ENCODE measurements at places on chromosomes 2 and 18.

DNA sequence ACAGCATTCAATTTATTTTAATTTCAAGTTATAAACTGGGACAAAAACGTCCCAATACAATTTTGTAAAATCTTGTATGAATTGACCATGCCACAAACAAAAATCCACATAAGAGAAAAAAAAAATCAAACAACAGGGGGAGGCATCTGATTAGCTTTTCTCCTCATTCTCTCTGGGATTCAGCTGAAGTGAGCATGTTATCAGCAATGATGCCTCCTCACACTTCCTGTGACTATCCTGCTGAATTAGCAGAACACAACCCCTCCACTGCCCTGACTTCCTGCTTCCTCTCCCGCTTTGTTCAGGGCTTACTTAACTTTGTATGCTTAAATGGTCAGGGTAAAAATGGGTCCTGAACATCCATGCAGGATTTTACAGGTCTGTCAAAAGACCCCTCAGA is 132.2 kb upstream of the ITGB6 start:
- DNase-seq: no peak

- DNase-seq: no peak
These were observed 104.6 kb downstream of the UNC80 start for GRCh38 chr2:209876211-209876610.

DNA sequence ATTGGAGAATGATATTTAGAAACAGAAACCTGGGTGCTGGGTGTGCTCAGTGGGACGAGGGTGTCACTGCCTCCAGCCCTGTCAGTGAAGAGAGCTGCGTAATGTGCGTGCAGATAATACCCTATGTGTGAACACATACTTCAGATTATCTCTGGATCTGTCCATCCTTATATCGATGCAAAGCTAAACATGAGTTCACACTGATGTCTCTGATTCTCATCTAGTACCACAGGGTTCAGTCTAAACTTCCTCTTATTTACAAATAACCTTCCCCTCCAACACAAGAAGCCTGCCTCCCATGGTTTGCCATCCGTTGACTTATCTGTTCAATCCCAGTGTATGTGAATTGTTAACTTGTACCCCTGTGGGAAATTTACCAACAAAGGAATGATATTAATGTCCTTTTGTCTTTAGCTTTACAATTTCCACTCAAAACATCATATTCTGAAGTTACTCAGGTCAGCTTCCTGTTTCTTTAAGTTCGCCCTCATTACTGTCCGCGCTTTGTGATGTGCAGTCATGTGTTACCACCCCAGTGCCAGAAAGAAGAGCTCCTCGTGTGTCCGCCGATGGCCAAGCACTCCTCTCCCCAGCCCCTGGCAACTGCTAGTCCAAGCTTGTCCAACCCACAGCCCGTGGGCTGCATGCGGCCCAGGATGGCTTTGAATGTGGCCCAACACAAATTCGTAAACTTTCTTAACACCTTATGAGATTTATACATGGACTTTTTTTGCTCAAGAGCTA is 108.2 kb downstream of the RTP5 start:
- no peak for DNase-seq

- no peak for DNase-seq
These were observed 11.6 kb upstream of the SPTBN1 start for GRCh38 chr2:54444503-54444902.

- DNase-seq: no peak
These were observed 172.7 kb upstream of the SERPINE2 start for GRCh38 chr2:224211791-224212190.

DNA sequence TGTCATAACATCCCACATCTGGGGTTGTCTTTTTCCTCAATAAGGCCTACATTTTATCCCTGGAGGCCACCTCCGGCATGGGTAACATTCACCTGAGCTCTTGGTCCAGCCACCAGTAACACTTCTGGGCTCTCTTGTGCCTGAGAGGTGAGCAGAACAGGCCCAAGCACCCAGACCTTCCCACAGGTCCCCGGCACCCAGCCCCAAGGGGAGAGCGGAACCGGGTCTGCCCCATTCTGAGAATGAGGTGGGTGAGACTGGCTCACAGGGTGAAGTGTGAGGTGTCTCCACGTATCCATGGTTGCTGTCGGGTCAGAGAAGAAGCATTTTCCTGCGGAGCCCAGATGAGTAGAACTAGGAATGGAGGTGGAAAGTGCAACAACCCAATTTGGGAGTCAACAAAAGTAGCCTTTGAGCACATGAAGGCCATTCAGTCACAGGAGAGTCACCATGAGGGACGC is 496.7 kb upstream of the MYT1L start:
- DNase-seq: no peak

- DNase-seq: no peak
These were observed 45.0 kb upstream of the EML4 start for GRCh38 chr2:42124011-42124785.

- no peak for DNase-seq
These were observed 46.6 kb downstream of the PLCL1 start for GRCh38 chr2:197850882-197851450.

DNA sequence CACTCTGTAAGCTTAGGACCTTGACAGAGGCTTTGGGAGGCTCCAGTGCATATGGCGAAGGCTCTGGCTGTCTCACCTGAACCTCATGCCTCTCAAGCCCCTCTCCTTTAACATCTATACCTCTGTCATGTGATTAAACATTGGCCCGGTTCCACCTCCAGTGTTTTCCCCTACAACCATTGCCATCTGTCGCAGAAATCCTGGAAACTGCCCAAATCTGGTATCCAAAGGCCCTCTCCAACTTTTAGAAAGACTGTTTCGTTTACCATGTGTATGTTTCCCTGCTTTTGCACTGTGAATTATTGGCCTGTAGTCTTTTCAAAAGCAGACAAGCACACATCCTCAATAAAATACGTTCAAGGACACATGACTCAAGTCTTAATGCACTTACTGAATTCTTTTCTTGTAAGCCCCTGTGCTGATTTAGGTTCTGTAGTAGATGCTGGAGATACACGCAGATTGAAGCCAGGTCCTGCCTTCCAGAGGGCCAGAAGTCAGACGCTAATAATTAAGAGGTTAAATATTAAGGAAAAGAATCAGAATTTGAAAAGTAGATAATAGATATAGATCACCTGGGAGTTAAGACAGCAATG is 386.4 kb upstream of the SLC14A2 start:
- DNase-seq: no peak

GRCh38 chr2:102367331-102367971 is 11.9 kb downstream of the IL18R1 start:
- DNase-seq: no peak

GRCh38 chr18:12742453-12742852 is 39.6 kb downstream of the PSMG2 start:
- DNase-seq: no peak

GRCh38 chr18:74950479-74950878 is 258.5 kb downstream of the PTGR3 start:
- no peak for DNase-seq

DNA sequence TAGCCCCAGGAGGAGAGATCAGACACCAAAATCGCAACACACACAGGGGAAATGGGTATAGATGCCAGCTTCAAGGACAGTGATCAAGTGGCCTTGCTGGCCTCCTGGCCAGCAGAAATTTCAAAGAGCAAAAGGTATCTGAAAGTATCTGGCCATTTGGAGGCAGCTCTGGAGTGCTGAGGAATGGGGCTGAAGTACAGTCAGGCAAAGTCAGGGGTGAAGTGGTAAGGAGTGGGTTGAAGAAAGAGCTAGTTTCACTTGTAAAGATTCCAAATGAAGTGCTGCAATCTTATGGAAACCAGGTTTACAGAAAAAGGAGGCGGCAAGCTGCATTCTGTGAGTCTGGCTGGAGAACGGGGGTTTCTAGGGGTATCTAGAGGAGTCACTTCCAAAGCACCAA is 19.2 kb upstream of the PCBP1 start:
- no peak for DNase-seq

DNA sequence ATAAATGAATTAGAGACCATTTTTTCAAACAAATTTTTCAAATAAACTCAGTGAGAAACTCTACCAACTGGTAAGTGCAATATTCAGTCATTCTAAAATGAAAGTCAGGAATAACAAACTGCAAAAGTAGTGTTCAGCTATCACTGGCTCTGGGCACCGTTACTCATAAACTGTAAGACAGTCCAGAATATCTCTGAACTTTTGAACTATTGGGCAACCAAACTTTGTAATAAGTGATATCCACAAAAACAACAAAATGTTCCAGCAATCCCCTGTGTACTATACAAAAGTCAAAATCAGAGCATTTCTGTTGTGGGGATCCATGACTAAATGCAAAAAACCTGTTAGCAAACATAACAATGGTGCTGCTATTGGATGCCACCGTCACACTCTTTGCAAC is 56.3 kb downstream of the SLC25A12 start:
- no peak for DNase-seq

DNA sequence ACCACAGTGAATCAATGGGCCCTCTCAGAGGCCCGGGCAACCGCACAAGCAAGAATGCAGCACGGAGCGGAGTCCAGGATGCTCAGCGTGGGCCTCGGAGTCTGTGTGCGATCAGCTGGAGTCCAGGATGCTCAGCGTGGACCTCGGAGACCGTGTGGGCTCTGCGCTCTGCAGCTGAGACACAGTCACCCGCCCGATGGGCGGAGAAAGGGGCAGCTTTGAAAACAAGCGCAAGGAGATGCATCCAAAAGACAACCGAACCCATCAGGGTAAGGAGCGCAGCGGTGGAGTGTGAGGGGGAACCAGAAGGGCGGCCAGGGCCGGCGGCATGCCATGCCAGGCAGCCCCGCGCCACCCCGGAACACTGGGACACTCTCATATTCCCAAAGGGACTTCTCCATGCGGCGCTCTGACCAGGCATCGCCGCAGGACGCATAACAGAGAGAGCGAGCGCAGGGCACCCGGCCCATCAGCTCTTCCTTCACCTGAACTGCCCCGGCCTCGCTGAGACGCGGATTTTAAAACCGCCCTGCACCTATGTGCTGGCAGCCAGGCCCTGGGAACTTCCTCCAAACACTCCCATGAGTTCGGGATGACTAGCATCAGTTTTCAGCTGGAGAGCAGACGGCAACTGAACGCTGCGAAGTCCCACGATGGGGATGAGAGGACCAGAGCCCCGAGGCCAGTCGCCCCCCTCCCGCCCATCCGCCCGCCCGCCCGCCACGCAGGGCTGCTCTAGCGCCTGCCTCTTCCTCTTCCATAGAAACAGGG is 44.7 kb downstream of the MC5R start:
- DNase-seq: no peak

DNA sequence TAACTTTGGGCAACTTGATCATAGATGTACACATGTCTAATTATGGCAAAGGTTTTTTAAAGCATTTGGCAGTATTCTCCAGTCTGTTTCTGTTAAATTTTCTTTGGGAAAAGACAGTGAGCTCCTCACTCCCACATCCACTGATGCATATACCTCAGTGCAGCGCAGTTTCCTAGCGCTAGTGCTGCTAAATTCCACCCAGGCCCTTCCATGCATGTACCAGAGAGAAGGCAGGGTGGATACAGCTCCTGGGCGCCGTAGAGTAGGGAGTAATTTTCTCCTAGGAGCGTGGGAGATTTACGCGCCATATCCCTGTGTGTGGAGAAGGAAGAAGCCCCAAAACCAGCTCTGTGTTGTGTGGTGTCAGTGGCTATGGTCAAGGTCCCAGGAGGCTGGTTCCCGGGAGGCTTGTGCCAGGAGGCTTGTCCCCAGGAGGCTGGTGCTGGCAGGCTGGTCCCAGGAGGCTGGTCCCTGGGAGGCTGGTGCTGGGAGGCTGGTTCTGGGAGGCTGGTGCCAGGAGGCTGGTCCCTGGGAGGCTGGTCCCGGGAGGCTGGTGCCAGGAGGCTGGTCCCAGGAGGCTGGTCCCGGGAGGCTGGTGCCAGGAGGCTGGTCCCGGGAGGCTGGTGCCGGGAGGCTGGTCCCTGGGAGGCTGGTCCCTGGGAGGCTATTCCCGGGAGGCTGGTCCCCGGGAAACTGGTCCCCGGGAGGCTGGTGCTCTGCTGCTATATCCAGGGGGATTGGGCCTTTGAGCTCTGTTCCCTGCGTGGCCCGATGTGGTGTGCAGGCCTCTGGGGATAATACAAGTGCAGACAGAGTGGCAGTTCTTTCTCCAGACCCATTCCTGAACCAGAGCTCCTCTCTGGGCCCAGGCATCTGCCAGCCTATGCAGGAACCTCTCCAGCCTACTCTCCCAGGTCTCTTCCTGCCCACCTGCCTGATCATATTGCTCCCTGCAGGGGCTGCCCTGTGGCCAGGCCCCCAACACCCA is 161.2 kb downstream of the SEPTIN10 start:
- DNase-seq: no peak

Measured in esophagus squamous epithelium (tissue), 5 donors.